ENCODE measurements at places on chromosomes 5 and 9.

DNA sequence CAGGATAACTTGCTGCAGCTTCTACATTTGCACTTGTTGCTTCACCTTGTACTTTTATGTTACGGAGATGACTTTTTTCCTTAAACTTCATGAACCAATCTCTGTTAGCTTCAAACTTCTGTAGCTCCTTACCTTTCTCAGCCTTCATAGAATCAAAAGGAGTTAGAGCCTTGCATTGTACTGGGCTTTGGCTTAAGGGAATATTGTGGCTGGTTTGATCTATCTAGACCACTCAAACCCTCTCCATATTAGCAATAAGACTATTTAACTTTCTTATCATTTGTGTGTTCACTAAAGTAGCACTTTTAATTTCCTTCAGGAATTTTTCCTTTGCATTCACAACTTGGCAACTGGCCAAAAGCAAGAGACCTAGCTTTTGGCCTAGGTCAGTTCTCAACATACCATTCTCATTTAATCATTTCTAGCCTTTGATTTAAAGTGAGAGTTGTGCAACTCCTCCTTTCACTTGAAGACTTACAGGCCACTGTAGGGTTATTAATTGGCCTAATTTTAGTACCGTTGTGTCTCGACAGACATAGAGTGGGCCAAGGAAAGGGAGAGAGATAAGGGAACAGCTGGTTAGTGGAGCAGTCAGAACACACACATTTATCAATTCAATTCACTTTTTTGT, 63.7 kb downstream of the SHOC1 start:
- DNase-seq = peak; percentile 33

- DNase-seq = no peak
These were observed 51.3 kb downstream of the GADD45G start for GRCh38 chr9:89655990-89656657.

DNA sequence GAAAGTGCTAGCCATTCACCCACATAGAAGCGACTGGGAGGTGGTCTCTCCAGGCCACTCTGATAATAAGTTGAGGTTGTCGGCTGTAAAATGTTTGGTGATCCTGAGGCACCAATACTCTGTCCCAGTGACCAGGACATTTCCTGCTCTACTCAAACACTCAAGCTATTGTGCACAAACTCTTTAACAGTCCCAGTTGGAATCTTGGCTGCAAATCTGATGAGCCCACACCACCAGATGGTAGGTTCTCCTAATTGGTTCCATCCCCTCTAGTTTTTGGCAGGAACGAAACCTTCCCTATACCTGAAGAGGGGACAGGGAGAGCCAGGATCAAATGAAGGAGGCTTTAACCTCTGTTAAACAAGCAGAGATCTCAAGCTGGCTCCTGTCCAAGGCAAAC, 14.3 kb downstream of the GRIA1 start:
- DNase-seq = no peak

- no peak for DNase-seq
These were observed 23.7 kb downstream of the RXRA start for GRCh38 chr9:134349936-134350335.

GRCh38 chr9:70635790-70636189, 221.3 kb upstream of the KLF9 start:
- DNase-seq = no peak

DNA sequence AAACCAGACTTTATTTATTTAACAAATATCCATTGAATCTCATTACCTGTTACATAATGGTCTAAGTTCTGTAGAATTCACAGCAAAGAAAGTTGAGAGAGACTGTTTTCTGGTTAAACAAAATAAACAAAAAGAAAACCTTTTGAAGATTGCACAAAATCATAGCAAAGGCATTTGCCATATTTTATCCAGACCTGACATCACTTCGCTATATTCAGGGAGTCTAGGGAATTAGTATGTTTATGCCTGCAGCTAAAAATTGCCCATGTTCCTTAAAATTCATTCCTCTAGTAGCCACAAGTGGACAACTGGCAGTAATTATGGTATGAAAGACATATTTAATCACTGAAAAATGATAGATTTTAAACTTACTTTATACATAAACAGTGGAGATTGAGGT, 577.0 kb upstream of the DAB2 start:
- no peak for DNase-seq

DNA sequence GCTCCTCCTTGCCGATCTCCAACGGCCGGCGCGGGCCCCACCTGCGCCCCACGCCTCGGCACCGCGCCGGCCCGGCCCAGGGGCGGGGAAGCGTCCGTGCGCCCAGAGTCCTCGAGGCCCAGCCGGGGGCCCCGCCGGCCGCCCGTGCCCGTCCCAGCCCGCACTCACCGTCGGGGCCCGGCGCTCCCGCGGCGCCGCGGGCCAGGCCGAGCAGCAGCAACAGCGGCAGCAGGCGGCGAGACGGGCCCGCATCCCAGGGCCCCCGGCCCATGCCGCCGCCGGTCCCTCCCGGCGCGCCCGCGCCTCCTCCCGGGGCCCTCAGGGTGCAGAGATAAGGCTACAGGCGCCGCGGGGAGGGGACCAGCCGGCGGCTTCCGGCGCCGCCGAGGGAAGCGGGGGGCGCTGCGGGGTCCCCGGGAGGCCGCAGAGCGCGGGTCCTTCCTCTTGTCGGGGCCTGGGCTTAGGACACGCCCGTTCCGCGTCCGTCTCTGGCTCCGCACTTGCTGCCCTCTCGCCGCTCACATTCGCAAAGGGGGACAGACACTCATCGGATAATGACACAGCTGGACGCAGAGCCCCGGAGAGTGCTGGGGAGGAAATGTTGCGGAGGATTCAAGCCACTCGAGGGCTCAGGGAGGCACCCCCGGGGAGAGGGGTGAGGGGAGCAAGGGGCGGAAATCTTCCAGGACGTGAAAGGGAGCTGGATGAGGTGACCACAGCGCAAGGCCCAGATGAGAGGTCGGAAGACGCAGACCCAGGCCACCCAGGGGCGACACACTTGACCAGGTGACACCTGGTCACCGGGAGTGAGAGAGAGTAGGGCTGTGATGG, at the start of gene SUSD1:
Gene SUSD1, minus strand, starts transcription at position 333 of the 831 bp plus-strand sequence. Its CDS starts 62 bp downstream, at position 271.
- DNase-seq = no peak

DNA sequence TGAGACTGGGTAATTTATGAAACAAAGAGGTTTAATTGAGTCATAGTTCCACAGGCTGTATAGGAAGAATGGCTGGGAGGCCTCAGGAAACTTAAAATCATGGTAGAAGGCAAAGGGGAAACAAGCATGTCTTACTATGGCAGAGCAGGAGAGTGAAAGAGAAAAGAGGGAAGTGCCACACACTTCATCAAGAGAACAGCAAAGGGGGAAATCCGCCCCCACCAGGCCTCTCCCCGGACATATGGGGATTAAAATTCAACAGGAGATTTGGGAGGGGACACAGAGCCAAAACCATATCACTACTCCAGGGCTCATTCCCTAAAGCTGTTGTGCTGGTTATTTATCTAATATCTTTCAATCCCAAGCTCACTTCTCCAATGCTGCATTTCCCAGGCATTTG, 50.2 kb upstream of the NR3C1 start:
- DNase-seq = no peak

GRCh38 chr5:23627976-23628375, 120.6 kb downstream of the PRDM9 start:
- no peak for DNase-seq

DNA sequence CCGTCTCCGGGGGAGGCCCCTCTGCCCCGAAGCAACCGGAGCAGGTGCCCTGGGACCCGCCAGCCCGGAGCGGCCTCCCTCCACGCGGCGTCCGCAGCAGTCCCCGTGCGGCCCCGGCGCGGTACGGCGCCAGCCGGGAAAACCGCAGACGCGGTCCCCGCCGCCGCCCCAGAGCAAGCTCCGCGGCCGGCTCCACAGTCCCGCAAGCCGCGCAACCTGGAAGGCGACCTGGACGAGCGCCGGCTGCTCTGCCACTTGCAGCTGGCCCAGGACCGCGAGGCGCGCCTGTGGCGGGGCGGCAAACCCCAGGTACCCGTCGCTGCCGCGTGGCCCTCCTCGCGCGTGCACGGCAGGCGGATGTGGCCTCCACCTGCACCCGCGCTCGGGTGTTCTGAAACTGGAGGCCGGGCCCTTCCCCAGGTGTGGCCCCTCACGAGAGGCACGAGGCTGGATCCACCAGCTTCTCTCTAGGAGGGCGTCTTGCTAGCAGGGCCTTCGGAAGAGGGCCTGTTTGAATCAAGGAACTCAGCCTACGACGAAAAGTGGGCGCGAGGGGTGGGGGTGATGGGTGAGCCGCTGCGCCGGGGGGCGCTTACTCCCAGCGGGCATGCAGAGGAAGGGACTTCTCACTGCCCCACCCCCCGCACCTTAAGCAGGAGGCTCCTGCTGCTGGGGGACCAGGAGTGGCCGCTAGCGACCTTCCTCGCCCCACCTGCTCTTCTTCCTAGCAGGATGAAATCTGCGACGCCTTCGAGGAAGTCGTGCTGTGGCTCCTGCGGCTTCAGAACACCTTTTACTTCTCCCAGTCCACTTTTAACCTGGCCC, 602 bp downstream of the CCNI2 start:
- DNase-seq = no peak

DNA sequence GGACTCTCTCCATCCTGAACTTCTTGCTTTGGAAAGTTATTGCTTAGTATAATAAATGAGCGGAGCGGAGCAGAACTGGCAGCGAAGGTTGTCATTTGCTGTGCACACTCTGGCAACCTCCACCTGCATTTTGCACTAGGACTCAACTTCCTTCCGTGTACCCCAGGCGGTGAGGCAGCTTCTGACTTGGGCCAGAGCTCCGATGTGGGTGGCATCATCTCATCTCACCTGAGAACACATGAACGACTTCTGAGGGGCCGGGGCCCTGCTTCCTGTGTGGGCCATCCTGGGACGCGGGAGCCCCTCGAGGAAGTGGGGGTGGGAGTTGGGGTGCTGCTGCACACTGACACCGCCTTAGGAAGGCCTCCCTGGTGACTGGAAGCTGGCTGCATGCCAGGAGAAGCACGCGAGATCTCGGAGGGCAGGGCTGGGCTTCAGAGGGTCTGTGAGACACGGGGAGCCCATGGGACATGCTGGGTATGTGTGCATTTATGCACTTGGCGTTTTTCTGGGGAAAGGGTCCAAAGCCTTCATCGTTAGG, 56.5 kb upstream of the COL5A1 start:
- no peak for DNase-seq

DNA sequence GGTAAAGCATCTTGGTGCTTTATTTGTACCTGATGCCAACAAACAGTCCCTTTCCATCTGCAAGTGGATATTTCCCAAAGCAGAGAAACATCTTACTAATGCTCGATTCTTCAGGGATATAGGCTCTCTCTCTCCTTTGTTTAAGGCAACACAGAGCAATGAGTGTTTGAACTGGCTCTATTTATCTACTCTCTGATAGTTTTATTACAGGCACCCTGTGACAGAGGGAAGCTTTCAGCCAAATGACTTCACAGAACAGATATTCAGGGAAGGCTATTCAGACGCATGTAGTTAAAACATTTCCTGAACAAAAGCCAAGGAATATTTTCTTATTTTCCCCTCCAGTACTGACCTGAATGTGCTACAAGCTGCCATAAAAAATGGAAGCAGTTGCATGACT, 141.8 kb downstream of the YIPF5 start:
- peak; percentile 84 for DNase-seq

DNA sequence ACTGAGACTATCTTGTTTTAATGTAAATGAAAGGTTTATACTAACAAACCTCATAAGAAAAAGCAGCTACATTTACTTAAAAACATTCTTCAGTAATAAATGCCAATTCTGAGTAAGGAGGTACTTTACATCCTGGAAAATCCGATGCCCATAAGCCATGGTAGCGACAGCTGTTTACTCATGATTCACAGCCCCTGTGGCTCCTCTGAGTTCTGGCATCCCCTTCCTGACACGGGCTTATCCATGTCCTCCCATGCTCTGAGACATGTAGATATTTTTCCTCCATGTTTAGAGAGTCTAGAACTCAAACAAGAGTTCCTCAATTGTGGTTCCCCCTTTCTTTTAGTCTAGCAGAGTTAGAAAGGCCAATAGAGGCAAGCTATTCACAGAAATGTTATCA, 63.1 kb upstream of the DEPDC1B start:
- DNase-seq = no peak

DNA sequence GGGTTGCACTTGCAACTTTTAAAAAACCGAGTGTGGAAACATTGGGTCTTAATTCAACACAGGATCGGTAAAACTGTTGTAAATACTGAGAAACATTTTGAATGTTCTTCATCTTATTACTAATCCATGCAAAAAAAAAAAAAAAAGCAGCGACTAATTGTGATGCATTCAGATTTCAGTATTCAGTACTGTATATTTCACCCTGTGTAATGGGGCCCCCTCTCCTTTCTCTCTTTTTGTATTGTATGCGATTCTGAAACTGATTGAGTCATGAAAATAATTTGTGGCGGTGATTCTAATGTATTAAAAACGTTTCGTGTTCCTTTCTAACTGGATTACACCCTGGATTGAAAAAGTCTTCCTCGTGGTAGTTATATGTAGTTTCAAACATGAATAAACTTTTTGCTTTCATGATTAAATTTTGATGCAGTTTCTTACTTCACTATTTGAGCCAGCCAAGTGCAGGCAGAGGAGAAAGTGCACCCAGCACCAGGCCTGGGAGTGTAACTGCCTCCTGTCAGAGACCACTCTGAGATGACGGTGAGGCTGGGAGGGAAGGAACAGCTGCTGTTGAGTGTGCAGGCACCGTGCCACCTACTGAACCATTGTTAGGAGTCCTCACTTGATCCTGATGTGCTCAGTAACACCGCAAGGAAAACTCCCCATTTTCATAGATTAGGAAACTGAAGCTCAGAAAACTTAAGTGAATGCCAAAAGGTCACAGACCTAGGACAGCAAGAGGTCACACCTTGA, 220.0 kb downstream of the PBX3 start:
- DNase-seq = no peak

DNA sequence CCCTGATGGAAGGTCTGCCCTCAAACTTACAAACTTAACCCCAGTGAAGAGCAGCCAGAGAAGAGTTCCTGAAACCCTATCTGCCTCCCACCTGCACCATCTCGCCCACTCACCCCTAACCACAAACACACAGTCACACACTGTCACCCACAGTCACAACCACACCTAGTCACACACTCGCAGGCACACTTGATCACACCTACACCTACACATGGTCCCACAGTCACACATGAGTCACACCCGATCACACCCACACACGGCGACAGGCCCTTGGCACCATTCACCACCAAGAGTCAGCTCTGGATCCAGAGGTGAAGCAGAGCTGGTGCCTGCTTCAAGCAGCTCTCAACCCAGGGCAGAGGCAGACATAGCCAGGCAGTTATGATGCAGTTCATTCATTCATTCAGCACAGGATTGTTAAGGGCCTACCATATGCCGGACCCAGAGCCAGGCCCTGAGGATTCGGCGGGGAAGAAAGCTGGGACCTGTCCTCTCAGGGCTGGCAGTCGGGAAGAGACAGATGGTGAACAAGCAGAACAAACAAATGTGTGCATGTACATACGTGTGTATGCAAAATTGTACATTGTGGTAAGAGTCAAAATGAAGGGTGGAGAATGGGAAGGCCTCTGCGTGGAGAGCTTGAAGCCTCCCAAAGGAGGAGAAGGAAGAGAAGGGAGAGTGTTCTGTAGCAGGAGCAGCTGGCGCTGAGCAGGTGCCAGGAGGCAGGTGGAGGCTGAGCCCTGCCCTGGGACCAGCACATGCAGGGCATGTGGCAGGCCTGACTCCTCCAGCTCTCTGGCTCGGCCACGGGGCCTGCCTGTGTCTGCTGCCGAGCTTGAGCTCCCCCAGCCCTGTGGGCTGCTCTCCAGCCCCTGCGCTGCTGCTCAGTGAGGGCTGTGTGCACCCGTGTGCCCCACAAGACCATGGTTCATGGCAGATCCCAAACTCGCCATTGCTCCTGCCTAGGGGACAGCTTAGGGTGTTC, 6.4 kb downstream of the TSPAN17 start:
- peak; percentile 68 for DNase-seq
